ENCODE measurements at places on chromosomes 6 and 20.

- no peak for DNase-seq
These were observed 8.6 kb downstream of the CEP57L1 start for GRCh38 chr6:109103942-109104341.

DNA sequence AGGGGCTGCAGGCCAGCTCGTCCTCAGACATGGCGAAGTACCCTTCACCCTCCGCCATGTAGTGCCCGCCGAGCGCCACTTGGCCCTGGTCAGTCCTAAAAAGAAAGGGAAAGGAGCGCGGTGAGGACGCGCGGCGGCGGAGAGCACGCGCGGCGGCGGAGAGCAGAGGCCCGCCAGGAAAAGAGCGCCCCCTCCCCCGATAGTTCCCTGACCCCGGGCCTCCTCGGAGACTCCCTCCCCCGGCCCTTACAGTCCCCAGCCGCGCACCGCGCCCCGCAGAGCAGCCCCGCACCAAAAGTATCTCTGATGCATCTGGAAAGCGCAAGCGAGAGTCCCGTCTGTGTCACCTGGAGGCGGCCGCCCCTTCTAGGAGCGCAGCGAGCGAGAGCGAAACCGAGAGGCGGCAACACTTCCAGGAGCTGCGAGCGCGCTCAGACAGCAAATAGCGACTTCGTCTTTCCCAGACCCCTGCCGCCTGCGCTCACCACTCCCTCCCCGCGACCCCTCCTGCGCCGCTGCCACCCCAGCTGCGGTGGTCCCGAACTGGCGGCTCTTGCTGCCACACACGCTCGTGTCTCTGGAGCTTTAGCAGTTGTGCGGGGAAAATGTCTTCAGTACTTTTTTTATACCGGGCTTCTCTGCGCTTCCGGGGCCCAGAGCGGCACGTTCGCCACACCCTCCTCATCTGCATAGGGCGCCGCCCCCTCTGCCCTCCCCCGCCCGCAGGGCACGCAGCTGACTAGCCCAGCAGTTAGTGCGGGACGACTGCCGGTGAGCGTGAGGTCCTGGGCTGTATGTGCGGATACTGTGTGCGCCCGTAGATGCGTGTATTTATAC is at the start of gene TENT5A:
TSS of gene TENT5A (minus strand) at position 598 of the 837 bp plus-strand sequence. CDS start at position 58, 540 bp downstream.
- peak; percentile 83 for DNase-seq

- no peak for DNase-seq
These were observed 307.5 kb downstream of the EYS start for GRCh38 chr6:65399355-65400084.

- DNase-seq: no peak
These were observed 230.9 kb upstream of the CITED2 start for GRCh38 chr6:139605350-139605749.

DNA sequence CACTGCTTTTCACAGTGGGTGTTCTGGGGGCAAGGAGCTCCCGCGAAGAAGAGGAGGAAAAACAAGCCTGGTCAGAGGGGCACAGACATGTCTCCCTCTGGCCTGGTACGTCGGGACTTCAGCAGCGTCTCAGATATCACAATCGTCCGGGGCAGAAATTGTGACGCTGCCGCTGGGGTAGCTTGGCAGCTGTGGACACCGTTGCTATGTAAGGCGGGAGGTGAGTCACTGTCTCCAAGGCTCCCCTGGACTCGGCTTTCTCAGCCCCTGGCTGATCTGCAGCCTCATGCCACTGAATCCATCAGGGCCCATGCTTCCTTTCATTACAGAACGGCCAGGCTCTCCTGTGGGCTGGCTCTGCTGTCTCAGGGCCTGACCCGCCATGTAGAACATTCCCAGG is 98.7 kb downstream of the SULF2 start:
- DNase-seq: no peak

Data from Ammon's horn (tissue), 1 donor.